ENCODE measurements at places on chromosomes 12 and 14. TPM values are rescaled to one million over a fixed set of nuclear protein-coding genes. Genes with fewer than 3 reads are reported as not detected.

KRT6B gene
- total RNA-seq = not detected

ZDHHC17 gene
- 26.3 TPM for total RNA-seq

HCAR1 gene
- 0.31 TPM for total RNA-seq

TAS2R43 gene
- total RNA-seq = 0.36 TPM

DNA sequence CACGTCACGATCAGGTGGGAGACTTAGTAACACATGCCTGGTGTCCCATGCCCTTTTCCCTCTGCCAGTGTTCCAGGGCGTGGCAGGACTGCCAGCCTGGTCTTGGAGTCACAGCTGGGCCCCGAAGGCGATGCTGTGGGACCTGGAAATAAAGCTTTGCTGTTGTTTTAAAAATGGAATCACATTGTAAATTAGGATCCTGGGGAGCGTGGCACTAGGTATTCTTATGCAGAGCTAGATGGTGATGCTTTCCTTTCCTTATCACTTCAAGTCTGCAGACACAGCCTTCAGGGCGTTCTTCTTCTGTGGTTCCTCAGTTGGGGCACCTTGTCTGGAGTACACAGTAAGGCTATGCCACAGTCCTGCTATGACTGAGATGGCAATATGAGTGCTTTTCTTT lies 64.6 kb downstream of the BICD1 start:
- no peaks in the 10 kb centered on the region for H3K4me1 ChIP-seq
- no peak overlapping the region for H3K27ac ChIP-seq
- DNase-seq = no peak
- H3K27me3 ChIP-seq = no peaks in the 10 kb centered on the region

DNA sequence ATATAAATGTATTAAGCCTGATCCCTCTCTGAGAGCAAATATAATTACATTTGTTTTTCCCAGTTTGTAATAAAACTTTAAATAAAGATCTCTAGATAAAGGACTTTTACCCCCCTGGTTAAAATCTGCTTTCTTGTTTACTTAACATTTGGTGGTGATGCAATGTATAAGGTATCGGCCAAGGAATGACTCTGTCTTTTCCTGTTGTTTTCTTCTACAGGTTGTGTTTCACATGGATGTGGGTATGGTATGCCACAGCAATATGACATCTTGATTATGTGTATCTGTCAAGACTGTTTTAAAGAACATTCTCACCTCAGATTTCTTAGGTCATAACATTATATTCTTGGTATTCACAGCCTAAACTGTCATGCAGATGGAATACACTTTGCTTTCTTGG lies 210.6 kb upstream of the NOVA1 start:
- H3K4me1 ChIP-seq = no peaks in the 10 kb centered on the region
- H3K27me3 ChIP-seq = no peaks in the 10 kb centered on the region
- no peaks in the 10 kb centered on the region for H3K36me3 ChIP-seq
- H3K27ac ChIP-seq = no peak overlapping the region
- no peak for DNase-seq

- peaks cover 32% of the 10 kb centered on the region for H3K4me1 ChIP-seq
- no peaks in the 10 kb centered on the region for H3K36me3 ChIP-seq
Measured at GRCh38 chr14:73231981-73232851, 5.1 kb upstream of the PAPLN start.

DNA sequence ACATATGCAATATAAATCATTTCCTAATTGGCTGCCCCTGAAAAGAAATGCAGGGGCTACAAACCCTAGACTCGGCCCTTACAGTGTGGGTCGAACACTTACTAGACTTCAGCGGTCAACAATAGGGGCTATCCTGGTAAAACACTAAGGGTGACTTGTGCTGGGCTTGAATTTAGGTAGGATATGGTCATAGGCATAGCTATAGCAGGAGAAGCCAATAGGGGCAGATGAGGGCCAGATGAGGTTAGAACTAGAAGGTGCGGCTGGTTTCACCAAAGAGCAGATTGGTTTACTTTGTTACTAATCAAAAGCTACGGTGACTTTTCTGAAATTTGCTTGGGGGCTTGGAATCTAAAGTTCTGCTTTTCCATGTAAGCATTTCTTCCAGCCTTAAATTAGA lies 282.3 kb upstream of the DIO2 start:
- no peak overlapping the region for H3K27ac ChIP-seq
- H3K4me3 ChIP-seq = no peak overlapping the region
- no peaks in the 10 kb centered on the region for H3K4me1 ChIP-seq
- H3K36me3 ChIP-seq = no peaks in the 10 kb centered on the region

DNA sequence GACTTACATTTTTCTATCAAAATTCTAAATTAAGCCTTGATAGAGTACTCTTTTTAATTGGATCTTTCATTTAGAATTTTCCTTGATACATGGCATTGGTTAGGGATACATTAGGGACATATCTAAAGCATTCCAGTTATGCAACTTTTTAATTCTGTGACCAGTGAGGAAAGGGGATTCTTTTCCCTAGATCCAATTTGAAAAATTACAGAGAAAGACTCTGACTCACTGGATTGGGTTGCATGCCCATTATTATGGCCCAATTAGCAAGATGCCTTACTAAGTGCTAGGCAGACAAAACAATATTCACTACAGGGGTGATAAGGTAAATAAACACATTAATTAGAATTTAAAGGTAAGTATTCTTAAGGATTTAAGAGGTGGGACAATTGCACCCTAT lies 5.2 kb upstream of the RAD52 start:
- peaks cover 5% of the 10 kb centered on the region for H3K4me1 ChIP-seq
- H3K4me3 ChIP-seq = no peak overlapping the region
- no peak overlapping the region for H3K27ac ChIP-seq
- H3K27me3 ChIP-seq = no peaks in the 10 kb centered on the region

DNA sequence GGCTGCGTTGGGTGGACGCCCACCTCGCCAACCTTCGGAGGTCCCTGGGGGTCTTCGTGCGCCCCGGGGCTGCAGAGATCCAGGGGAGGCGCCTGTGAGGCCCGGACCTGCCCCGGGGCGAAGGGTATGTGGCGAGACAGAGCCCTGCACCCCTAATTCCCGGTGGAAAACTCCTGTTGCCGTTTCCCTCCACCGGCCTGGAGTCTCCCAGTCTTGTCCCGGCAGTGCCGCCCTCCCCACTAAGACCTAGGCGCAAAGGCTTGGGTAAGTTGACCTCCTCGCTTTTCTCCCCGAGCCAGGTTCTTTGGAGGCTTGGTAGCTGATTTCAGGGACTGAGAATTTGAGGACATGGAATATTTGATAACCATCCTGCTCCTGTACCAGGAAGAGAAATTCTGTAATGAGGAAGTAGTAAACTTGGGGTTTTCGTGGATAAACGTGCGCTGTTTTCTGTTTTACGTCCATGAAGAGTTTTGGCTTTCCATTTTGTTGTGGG lies 530 bp downstream of the APAF1 start:
- peak overlapping the region; percentile 71 for H3K27ac ChIP-seq
- peak overlapping the region; percentile 86 for H3K4me3 ChIP-seq
- H3K4me1 ChIP-seq = no peaks in the 10 kb centered on the region
- H3K36me3 ChIP-seq = peaks cover 5% of the 10 kb centered on the region
- no peaks in the 10 kb centered on the region for H3K27me3 ChIP-seq

GRCh38 chr12:127144770-127145169 lies 1122.2 kb upstream of the TMEM132C start:
- H3K27ac ChIP-seq = no peak overlapping the region
- no peaks in the 10 kb centered on the region for H3K4me1 ChIP-seq
- H3K27me3 ChIP-seq = no peaks in the 10 kb centered on the region
- no peak overlapping the region for H3K4me3 ChIP-seq
- no peak for DNase-seq

DNA sequence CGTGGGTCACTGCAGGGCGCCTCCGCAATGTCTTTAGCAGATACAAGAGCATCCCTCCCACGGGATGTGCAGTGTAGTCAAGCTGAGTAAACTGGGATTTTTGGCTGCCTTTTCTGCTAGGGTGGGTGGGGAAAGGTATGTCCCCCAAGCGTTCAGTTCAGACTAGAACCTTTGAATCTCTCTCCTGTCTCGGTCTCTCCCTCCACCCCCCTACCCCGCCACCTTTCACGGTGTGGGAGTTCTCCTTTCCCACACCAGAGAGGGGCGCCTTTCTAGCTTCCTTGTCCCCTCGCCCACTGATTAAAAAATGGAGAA lies 525 bp upstream of the FAR2 start:
- H3K36me3 ChIP-seq = no peaks in the 10 kb centered on the region
- peaks cover 3% of the 10 kb centered on the region for H3K4me1 ChIP-seq
- peaks cover 10% of the 10 kb centered on the region for H3K27me3 ChIP-seq
- 0 out of 2 replicates have a peak overlapping the region, but pooled peaks have one; percentile 0 for H3K27ac ChIP-seq

GRCh38 chr14:101973356-101973755 lies 9.0 kb downstream of the DYNC1H1 start:
- DNase-seq = no peak
- no peak overlapping the region for H3K4me3 ChIP-seq
- no peaks in the 10 kb centered on the region for H3K27me3 ChIP-seq
- H3K27ac ChIP-seq = peak overlapping the region; percentile 77
- H3K4me1 ChIP-seq = peaks cover 27% of the 10 kb centered on the region

- no peak overlapping the region for H3K27ac ChIP-seq
- DNase-seq = no peak
- no peak overlapping the region for H3K4me3 ChIP-seq
- H3K36me3 ChIP-seq = no peaks in the 10 kb centered on the region
Measured at GRCh38 chr14:68583548-68584280, 209.2 kb downstream of the ZFP36L1 start.

DNA sequence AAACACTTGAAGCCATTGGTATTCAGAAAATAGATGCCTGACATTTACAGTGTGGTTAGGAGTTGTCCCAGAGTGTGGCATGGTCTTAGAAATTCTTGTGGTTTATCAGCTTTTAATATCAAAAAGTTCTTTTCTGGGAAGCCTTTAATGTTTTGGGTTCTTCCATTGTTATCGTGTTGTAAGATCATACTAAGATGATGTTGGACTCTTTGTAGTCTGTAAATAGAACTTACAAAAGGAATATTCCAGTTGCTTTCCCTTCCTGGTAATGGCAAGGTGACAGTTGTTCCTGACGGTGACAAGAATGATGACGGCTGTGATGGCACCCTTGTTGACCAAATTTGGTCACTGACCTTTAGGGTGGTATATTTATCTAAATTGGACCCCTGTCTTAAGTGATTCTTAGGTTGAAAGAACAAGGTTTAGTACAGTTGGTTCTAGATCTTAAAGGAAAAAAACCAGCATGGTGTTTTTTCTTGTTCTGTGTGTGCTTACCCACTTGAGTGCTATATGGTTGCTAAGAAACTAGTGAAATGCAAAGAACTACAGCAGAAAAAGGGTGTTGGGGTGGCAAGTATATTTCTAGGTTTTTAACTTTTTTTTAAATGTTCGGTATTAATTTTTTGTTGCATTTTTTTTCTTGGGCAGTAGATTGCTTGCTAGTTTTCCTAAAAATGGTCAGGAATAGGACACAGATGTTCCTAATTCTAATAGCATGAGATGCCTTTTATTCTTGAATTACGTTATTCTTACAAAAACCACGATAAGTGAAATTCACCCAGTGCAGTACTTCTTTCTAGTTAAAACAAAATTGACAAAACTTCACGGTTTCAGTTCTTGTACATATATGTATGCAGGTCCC lies 2.1 kb downstream of the ATP2A2 start:
- H3K4me3 ChIP-seq = peak overlapping the region; percentile 88
- no peak for DNase-seq
- H3K27me3 ChIP-seq = no peaks in the 10 kb centered on the region
- peaks cover 27% of the 10 kb centered on the region for H3K36me3 ChIP-seq
- H3K27ac ChIP-seq = peak overlapping the region; percentile 79
- H3K4me1 ChIP-seq = peaks cover 35% of the 10 kb centered on the region

All from Panc1 (cell line).